Foreskin keratinocyte (primary cell): ENCODE measurements at places on chromosomes 1 and 21. TPM values are rescaled to one million over a fixed set of nuclear protein-coding genes. Genes with fewer than 3 reads are reported as not detected.

The FTCD gene
- not detected in 2 replicates for total RNA-seq

The FNDC5 gene
- total RNA-seq = not detected in 2 replicates

The BRINP3 gene
- total RNA-seq = not detected in 2 replicates

The TMPRSS2 gene
- total RNA-seq = not detected in 2 replicates

The CELA2B gene
- not detected in 2 replicates for total RNA-seq

The INKA2 gene
- 2.9 and 3.2 TPM in 2 replicates for total RNA-seq

The EDN2 gene
- total RNA-seq = 0.11 and 0.27 TPM in 2 replicates

The USH2A gene
- total RNA-seq = not detected in 2 replicates

The HMCN1 gene
- 0.46 and 0.85 TPM in 2 replicates for total RNA-seq

The LRRC42 gene
- total RNA-seq = 53.9 and 71.2 TPM in 2 replicates

The AQP10 gene
- 0.17 and 0.18 TPM in 2 replicates for total RNA-seq

The SGIP1 gene
- 0.11 TPM in 1 of 2 replicates, not detected in the other for total RNA-seq

The DUSP23 gene
- 44.4 and 44.5 TPM in 2 replicates for total RNA-seq

The COL9A2 gene
- total RNA-seq = 22.6 and 40.3 TPM in 2 replicates

The LRRC38 gene
- not detected in 2 replicates for total RNA-seq

The LCE2A gene
- 0.18 and 0.71 TPM in 2 replicates for total RNA-seq

The AMPD1 gene
- total RNA-seq = not detected in 2 replicates

The APOBEC4 gene
- not detected in 2 replicates for total RNA-seq

The OR10Z1 gene
- total RNA-seq = not detected in 2 replicates

The FMO2 gene
- not detected in 2 replicates for total RNA-seq

The OVAAL gene
- not detected in 2 replicates for total RNA-seq

The FNDC10 gene
- 7.1 and 7.2 TPM in 2 replicates for total RNA-seq
